Uterine smooth muscle cell (primary cell): ENCODE measurements at places on chromosomes 7 and 10. TPM values are rescaled to one million over a fixed set of nuclear protein-coding genes. Genes with fewer than 3 reads are reported as not detected.

Gene CTAGE8
- total RNA-seq = 0.44 TPM in 1 of 2 replicates, not detected in the other

Gene MYPN
- total RNA-seq = 0.25 and 0.55 TPM in 2 replicates

Gene STAG3
- total RNA-seq = 0.62 and 1.00 TPM in 2 replicates

Gene ZPBP
- total RNA-seq = not detected in 2 replicates

Gene CRHR2
- not detected in 2 replicates for total RNA-seq

Gene FAM25C
- not detected in 2 replicates for total RNA-seq

Gene MEIG1
- total RNA-seq = not detected in 2 replicates

Gene TRIM50
- total RNA-seq = not detected in 2 replicates

Gene CTAGE15
- 0.75 TPM in 1 of 2 replicates, not detected in the other for total RNA-seq

Gene TOMM7
- total RNA-seq = 84.7 and 119 TPM in 2 replicates

Gene ARL3
- 7.2 and 8.4 TPM in 2 replicates for total RNA-seq

Gene PIP
- not detected in 2 replicates for total RNA-seq

Gene ANKRD1
- 0.75 and 1.00 TPM in 2 replicates for total RNA-seq

Gene HEPACAM2
- total RNA-seq = 0.11 TPM in 1 of 2 replicates, not detected in the other

Gene INSIG1
- total RNA-seq = 518 and 611 TPM in 2 replicates

Gene TBX20
- under 0.01 TPM in 1 of 2 replicates, not detected in the other for total RNA-seq

Gene NSUN5
- 18.0 and 24.3 TPM in 2 replicates for total RNA-seq

Gene PPRC1
- total RNA-seq = 13.1 and 17.6 TPM in 2 replicates

Gene SUGCT
- 3.9 and 7.2 TPM in 2 replicates for total RNA-seq

Gene BMPER
- total RNA-seq = 3.2 and 5.0 TPM in 2 replicates
